Memory B cell (primary cell): ENCODE measurements at places on chromosomes 16 and 17.
A peak's percentile ranks its signal among the peaks of the same experiment; 100 is the strongest.

- DNase-seq = no peak
Observed at GRCh38 chr17:16886655-16887322, 85.1 kb downstream of the TNFRSF13B start.

- no peak for DNase-seq
Observed at GRCh38 chr16:57132470-57132869, 40.1 kb downstream of the CPNE2 start.

DNA sequence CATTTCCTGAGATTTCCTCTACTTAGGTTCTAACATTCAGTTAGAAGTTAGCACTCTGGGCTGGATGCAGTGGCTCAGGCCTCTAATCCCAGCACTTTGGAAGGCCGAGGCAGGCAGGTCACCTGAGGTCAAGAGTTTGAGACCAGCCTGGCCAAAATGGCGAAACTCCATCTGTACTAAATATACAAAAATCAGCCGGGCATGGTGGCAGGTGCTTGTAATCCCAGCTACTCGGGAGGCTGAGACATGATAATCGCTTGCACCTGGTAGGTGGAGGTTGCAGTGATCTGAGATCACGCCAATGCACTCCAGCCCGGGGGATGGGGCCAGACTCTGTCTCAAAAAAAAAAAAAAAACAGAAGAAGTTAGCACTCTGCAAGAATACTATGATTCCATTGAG, 1430.9 kb downstream of the CDH11 start:
- DNase-seq = no peak

- DNase-seq = no peak
Observed at GRCh38 chr16:55035956-55036355, 105.3 kb downstream of the IRX5 start.

GRCh38 chr17:79976451-79976850, 59.2 kb downstream of the TBC1D16 start:
- no peak for DNase-seq

DNA sequence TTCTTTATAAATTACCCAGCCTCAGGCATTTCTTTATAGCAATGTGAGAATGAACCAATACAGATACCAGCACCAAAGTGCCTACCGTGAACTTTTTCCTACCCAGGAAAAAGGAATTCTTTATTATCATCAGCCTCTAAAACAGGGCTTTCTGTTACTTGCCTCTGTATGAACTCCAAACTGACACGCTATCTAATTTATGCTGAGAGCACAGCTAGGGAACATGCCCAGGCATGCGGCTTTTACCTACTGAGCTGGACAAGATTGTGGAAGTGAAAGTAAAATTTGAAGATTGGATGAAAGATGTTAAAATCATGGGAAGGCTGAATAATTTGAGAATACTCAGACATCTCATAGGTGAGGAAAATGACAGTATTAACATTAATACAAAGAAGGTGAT, 24.4 kb upstream of the ADCY9 start:
- DNase-seq = no peak

DNA sequence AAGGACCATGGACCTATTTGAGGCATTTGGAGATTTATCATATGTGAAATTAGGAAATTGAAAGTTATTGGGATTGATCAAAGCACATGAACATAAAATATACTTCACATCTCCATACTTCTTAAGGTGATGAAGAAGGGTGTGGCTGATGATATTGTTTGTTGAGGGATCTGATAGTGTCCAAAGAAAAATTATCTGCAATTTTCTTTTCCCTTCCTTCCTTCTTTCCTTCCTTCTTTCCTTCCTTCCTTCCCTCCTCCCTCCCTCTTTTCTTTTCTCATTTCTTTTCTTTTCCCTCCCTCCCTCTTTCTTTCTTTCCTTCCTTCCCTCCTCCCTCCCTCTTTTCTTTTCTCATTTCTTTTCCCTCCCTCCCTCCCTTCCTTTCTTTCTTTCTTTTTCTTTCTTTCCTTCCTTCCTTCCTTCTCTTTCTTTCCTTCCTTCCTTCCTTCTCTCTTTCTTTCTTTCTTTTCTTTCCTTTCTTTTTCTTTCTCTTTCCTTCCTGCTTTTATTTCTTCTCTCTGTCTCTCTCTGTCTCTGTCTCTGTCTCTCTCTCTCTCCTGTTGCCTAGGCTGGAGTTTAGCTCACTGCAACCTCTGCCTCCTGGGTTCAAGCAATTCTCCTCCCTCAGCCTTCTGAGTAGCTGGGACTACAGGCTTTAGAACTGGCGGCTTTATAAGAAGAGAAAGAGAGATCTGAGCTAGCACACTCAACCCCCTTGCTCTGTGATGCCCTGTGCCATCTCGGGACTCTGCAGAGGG, 20.9 kb upstream of the ITPRIPL2 start:
- DNase-seq = no peak

DNA sequence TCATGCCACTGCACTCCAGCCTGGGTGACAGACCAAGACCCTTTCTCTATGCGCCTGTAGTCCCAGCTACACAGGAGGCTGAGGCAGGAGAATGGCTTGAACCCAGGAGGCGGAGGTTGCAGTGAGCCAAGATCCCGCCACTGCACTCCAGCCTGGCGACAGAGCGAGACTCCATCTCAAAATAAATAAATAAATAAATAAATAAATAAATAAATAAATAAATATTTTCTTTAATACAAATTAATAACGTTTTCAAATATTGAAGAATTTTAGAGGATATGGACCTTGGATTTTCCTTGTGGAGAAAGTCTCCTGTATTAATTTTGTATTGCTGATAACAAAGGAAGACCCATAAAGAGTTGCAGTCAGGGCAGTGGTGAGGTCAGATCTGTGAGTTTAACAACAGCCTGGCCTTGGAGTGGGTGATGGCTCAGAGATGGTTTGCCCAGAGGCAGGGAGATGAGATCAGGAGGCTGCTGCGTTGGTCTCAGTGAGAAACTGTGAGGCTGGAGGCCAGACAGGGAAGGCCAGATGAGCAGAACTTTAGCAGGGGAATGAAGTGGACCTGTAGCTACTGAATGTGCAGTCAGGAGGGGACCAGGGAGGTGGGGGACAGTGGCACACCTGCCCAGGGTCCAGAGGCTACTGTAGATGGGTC, 4.4 kb upstream of the ASGR1 start:
- DNase-seq = no peak

DNA sequence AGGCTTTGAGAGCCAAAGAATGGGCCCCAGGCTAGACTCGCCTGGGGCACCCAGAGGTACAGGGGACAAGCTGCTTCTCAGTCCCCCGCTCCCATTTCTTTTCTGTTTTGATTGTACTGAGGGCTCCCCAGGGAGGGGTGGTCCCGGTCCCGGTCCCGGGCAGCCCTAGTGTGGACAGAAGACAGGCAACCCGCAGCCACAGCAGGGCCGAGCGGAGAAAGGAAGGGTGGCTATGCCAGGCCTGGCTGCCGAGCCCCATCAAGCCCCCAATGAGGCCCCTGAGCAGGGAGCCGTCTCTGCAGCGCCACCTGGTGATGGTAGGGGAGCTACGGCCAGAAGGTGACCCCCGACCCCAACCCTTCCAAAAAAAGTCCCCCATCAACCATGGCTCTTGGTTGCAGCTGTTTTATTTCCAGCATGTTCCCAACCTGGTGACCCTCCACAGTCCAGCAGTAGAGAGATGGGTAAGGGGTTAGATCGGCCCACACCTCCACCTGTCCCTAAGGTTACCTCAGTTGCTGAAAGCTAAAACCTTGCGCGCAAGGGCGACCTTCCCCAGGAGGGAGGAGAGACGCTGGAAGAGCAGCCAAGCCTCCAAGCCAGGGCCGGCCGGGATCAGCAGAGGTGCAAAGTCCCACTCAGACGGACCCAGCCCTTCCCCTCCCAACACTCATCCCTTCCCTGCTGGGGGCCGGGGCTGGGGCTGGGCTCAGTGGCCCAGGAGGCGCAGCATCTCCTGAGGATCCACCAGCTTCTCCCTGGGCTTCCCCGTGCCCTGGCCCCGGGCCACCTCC, 2.6 kb upstream of the GRIN2C start:
- peak; percentile 69 for DNase-seq

- no peak for DNase-seq
Observed at GRCh38 chr16:275041-275641, 603 bp downstream of the RGS11 start.

DNA sequence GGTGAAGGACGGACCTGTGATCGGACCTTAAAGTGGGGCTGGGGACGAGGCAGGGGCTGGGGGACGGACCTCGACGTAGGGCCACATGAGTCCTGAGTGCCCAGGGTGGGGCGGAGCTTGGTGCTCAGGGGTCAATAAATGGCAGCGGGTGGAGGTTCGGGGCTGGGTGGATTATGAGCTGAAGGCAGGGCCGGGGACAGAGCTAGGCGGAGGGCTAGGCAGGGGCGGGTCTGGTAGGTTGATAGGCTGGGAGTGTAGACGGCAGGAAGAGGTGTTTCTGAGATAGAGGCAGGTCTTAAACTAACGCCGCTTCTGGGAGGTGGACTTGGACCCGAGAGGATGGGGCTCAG, 733 bp downstream of the CHRNB1 start:
- no peak for DNase-seq

- peak; percentile 62 for DNase-seq
Observed at GRCh38 chr17:82751171-82751570, 694 bp upstream of the TBCD start.

GRCh38 chr17:42354956-42355843, 33.0 kb downstream of the STAT3 start:
- DNase-seq = no peak

DNA sequence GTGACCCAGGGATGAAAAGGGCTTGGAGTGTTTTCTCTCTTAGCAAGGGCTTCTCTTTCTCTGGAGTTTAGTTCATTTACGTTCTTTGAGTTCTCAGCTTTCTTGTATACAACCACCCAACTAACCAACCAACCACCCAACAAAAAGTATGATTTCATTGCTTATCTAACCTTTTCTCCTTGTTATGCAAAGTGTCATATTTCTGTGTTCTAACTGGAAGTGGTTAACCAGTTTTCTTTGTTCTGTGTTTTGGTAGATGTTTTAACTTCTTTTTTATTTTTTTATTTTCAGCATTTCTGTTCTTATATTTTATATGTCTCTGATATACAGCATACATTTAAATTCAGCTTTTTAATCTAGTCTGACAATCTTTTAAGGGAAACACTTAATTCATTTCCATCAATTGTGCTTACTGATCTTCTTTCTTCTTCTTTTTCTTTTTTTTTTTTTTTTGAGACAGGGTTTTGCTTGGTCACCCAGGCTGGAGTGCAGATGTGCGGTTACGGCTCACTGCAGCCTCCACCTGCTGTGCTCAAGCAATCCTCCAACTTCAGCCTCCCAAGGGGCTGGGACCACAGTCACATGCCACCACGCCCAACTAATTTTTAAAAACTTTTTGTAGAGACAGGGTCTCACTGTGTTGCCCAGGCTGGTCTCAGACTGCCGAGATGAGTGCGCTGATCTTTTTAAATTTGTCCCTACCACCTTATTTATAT, 29.6 kb downstream of the NLK start:
- peak; percentile 5 for DNase-seq

- no peak for DNase-seq
Observed at GRCh38 chr17:49213399-49213798, 2.9 kb downstream of the ABI3 start.

- DNase-seq = no peak
Observed at GRCh38 chr16:64872101-64872500, 249.8 kb downstream of the CDH11 start.

- no peak for DNase-seq
Observed at GRCh38 chr16:9357829-9358228, 266.4 kb downstream of the HAPSTR1 start.

DNA sequence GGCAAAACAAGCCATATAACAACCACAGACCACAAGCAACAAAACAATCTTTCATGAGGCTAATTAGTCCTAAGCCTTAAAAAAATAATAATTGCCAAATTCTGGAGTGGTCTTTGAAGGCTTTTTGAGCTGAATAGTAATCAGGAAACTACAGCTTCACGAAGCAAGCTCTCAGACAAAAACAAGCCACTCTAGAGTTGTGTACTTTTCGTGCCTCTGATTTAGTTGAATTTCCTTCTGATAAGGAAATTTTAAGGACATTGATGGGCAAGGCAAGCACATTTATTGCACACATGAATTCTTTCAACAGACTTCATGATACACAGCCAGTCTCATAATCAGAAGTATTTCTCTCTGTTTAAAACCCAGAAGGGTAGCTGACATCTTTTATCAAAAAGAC, 130.8 kb upstream of the IRX3 start:
- no peak for DNase-seq

GRCh38 chr16:852451-853185, 52.1 kb upstream of the GNG13 start:
- DNase-seq = no peak

DNA sequence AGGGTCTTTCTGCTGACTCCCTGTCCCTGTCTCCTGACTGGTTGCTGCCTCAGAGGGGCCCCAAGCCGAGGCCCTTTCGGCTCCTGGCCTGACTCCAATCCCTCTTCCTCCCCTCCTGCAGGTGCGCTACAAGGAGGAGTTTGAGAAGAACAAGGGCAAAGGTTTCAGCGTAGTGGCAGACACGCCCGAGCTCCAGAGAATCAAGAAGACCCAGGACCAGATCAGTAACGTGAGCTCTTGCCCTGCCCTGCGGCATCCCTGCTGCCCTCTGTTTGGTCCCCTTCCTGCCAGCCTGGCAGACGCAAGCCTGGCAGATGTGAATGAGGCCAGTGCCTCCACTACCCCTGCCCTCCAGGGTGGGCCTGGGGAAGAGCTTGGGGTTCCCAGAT, 27.1 kb upstream of the LASP1NB start:
- DNase-seq = no peak

- no peak for DNase-seq
Observed at GRCh38 chr17:28029044-28029443, 13.4 kb upstream of the NLK start.

- no peak for DNase-seq
Observed at GRCh38 chr17:51850201-51850600, 308.3 kb downstream of the CA10 start.

GRCh38 chr16:29789775-29790182, 772 bp upstream of the KIF22 start:
- no peak for DNase-seq

DNA sequence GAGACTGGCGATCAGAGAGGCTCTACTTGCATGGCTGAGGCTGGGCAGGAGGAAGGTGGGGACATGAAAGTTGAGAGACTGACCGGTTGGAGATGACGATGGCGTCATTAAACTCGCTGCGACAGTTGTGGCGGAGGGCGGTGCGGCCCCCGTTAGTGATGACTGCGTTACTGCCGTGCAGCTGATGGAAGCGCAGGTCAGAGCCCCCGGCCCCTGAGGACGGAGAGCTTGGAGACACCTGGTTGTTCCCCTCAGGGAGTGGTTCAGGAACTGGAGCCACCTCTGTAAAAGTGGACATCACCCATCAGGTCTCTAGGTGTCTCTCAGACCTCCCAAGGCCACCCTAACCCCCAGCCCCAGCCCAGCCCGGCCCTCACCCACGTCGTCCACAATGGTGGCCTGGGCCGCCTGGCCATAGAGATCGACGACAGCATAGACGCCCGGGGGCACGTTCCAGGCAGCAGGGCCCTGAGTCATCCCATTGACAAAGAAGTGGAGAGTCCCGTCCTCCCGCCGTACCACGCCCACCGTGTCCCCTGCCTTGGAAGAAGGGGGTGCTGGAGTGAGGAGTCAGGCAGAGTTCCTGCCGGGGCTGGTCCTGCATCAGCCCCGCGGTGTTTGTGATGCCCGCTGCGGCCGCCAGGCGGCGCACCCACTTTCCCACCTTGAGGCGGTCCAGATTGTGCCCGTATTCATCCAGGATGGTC, 5.3 kb downstream of the NEURL4 start:
- peak; percentile 80 for DNase-seq
